Sigmoid colon (tissue), 7 donors: ENCODE measurements at places on chromosomes 1 and 21. TPM values are rescaled to one million over a fixed set of nuclear protein-coding genes. Genes with fewer than 3 reads are reported as not detected.

DCDC2B gene
- not detected for polyA plus RNA-seq

LCK gene
- 0.92 TPM for polyA plus RNA-seq

C4BPA gene
- polyA plus RNA-seq, result 2.5 TPM

NUDT17 gene
- polyA plus RNA-seq, result 2.0 TPM

TSSK3 gene
- polyA plus RNA-seq, result not detected

IL10 gene
- polyA plus RNA-seq, result 16.8 TPM

RGSL1 gene
- polyA plus RNA-seq, result not detected

LRRN2 gene
- 3.5 TPM for polyA plus RNA-seq

AMY1A gene
- polyA plus RNA-seq, result not detected

C1orf50 gene
- polyA plus RNA-seq, result 2.3 TPM

MRAP gene
- polyA plus RNA-seq, result not detected

TEDDM1 gene
- not detected for polyA plus RNA-seq

MPZ gene
- 1.2 TPM for polyA plus RNA-seq

GPR37L1 gene
- 0.92 TPM for polyA plus RNA-seq

CLCA2 gene
- polyA plus RNA-seq, result 2.1 TPM

SDC3 gene
- polyA plus RNA-seq, result 2.4 TPM

TESK2 gene
- polyA plus RNA-seq, result 5.8 TPM

GABRD gene
- not detected for polyA plus RNA-seq

SPRR1A gene
- not detected for polyA plus RNA-seq

HSD11B1 gene
- polyA plus RNA-seq, result 2.4 TPM

OR2T3 gene
- polyA plus RNA-seq, result not detected

KCNE1 gene
- 0.60 TPM for polyA plus RNA-seq

FCRL4 gene
- polyA plus RNA-seq, result 0.96 TPM

ST6GALNAC5 gene
- polyA plus RNA-seq, result 1.0 TPM

CR1L gene
- not detected for polyA plus RNA-seq

EVI5 gene
- 4.9 TPM for polyA plus RNA-seq

DIO1 gene
- not detected for polyA plus RNA-seq

LMX1A gene
- 1.2 TPM for polyA plus RNA-seq

C1orf87 gene
- polyA plus RNA-seq, result not detected
